ENCODE measurements at places on chromosomes 4 and X.

GRCh38 chrX:46572340-46572936 is 1.1 kb upstream of the CHST7 start:
- DNase-seq = no peak

DNA sequence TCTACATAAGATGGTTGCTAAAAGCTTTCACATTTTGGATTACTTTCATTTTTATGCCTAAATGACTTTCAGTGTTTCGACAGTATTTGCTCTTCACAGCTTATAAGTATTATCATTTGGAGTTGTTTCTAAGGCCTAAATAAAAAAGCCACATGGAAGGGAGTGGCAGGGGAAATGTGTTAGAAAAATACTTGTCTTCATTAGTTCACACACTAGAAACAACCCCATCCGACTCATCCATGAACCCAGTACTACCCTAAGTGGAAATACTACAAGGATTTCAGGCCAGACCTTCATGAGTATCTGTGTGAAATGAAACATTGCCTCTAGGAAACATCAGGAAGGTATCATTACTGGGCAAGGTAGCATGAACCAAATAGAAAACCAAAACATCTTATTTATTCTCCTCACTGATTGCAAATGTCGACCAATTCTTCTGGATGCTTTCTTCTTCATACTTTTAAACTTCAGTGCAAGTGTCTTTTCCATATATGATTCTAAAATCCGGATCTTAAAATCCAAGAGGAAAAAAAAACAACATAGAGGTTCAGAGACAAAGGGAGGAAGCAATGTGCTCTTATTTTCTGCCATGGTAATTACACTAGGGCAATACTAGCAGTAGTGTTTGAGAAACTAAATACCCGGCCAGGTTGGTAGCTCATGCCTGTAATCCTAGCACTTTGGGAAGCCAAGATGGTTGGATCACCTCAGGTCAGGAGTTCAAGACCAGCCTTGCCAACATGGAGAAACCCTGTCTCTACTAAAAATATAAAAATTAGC is 349.4 kb downstream of the ARHGAP24 start:
- no peak for DNase-seq

- DNase-seq = no peak
Observed at GRCh38 chr4:7196288-7196651, 3.9 kb downstream of the SORCS2 start.

DNA sequence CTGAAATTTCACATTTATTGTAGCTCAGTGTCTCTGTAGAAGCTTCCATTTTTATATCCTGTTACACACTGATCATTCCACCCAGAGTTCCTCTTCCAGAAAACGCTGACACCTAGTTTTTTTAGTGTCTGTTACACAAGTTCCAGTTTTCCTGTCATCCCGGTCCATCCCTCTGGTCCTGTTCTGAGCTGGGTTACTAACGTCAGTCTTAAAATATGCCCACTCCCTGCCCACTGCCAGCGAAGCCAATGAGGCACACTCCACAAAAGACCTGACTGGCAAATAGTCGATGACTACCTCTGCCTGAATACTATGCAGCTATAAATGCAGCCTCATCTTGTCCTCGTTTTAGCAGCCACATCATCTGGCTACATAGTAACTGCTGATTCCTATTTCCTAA is 30.9 kb upstream of the DDX3X start:
- no peak for DNase-seq

DNA sequence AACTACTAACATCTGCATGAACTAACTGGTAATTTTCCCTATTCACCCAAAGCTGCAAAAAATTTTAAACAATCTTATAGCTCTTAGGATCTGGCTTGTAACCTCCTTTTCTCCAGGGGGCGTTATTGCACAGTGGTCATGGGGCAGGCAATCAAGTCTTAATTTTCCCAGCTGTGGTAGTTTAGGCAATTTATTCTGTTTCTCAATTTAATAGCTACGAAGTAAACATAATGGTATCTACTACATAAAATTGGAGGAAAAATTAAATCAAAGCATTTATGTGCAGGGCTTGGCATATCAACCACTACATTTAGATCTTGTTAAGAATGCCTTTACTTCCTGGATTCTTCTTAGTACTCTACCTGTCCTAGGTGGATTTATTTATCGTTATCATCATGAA is 137.4 kb upstream of the GUCY1A1 start:
- DNase-seq = no peak

DNA sequence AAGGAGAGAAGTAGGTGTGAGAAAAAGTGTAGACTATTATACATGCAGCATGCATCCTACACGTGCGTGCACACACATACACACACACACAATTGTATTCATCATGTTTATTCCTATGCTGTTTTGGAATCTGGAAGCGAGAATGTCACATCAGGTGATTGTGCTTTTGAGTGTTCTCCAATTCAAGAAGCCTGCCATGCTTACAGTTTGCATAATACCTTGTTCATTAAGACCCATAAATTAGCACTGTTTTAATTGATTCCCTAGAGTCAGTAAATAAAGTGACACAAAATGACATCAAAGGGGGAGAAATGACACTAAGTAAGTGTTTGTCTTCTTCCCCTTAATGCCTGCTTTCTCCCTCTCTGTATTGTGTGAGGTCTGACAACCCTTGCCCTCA is 336.1 kb upstream of the IGFBP7 start:
- DNase-seq = no peak

- no peak for DNase-seq
Observed at GRCh38 chr4:121551881-121552280, 144.9 kb downstream of the ANXA5 start.

DNA sequence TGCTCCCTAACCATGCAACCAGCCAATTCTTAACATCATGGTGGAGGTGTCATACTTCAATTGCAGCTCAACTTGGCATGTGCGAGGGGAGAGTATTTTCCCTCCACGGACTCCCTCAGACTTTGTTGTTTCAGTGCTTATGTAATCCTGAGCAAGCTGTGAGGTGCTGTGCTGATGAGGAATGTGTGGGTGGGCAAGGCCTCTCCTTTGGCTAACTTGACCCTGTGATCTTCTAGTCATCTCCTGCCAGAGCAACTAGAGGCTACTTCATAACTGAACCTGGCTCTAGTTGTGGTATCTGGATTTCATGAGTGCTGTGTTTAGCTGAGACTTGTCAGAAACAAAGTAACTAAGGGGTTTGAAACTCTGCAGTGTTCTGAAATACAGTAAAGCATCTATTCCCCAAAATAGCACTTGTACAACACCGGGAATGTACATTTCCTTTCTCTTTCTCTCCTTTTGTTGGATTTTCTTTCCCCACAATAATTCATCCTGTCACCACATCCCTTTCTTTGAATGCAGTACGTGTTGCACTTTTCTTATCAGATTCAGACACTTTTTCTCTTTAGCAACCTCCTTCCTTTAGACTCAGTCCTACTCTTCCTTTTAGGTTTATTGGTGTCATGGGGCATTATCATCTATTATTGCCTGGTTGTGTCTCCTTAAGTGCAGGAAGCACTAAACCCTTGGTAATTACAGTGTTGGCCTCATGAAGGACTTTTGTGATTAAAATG is 415.2 kb upstream of the NR3C2 start:
- DNase-seq = no peak

DNA sequence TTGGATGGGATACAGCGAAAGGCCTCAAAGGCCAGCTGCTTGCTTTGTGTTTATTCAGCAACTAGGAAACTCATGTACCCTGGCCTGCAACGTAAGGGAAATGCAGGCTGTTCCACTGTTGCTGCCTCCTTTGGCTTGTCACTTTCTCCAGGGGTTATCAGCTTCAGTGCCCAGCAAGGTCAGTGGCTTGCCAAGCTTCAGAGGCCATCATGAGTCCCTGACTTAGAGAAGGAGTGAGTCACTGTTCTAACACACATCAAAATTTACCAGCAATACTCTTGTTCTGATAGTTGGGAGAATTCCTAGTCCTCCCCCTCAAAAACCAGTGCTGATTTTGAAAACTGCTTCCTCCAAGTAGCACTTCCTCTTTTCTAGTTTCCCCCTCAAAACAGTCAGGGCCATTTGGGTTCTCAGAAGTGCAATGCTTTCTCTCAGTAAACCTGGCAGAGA is 250.8 kb downstream of the ARHGAP24 start:
- DNase-seq = no peak

- DNase-seq = no peak
Observed at GRCh38 chrX:108028854-108029253, 16.0 kb upstream of the VSIG1 start.

- no peak for DNase-seq
Observed at GRCh38 chr4:15143551-15143950, 141.3 kb downstream of the CPEB2 start.

GRCh38 chr4:174260099-174260498 is 23.4 kb downstream of the FBXO8 start:
- no peak for DNase-seq

Measured in hypothalamus (tissue), 51 donors.